Muscle of leg (tissue), 16 donors: ENCODE measurements at places on chromosomes 1 and 21. TPM values are rescaled to one million over a fixed set of nuclear protein-coding genes. Genes with fewer than 3 reads are reported as not detected.

The ZSWIM5 gene
- 0.35 TPM for total RNA-seq

- no peak overlapping the region for H3K4me3 ChIP-seq
- no peak for DNase-seq
- H3K36me3 ChIP-seq: no peaks in the 10 kb centered on the region
Observed at GRCh38 chr1:46948629-46949416, 7.5 kb upstream of the CYP4A11 start.

GRCh38 chr1:51058858-51059257, 43.2 kb upstream of the C1orf185 start:
- DNase-seq: no peak
- H3K4me1 ChIP-seq: no peaks in the 10 kb centered on the region
- H3K27me3 ChIP-seq: no peaks in the 10 kb centered on the region
- H3K27ac ChIP-seq: no peak overlapping the region
- H3K36me3 ChIP-seq: no peaks in the 10 kb centered on the region

DNA sequence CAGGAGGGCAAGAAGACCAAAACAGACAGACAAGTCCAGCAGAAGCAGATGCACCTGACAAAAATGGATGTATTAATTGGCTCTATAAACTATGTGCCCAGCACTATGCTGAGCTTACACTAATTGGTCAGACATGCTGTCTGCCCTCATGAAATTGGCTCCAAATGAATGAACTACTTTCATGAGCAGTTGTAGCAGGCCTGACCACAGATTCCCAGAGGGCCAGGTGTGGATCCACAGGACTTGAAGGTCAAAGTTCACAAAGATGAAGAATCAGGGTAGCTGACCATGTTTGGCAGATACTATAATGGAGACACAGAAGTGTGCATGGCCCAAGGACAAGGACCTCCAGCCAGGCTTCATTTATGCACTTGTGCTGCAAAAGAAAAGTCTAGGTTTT, 14.5 kb downstream of the SLAMF7 start:
- no peaks in the 10 kb centered on the region for H3K4me1 ChIP-seq
- DNase-seq: no peak
- no peaks in the 10 kb centered on the region for H3K36me3 ChIP-seq
- H3K27me3 ChIP-seq: no peaks in the 10 kb centered on the region
- H3K27ac ChIP-seq: no peak overlapping the region

DNA sequence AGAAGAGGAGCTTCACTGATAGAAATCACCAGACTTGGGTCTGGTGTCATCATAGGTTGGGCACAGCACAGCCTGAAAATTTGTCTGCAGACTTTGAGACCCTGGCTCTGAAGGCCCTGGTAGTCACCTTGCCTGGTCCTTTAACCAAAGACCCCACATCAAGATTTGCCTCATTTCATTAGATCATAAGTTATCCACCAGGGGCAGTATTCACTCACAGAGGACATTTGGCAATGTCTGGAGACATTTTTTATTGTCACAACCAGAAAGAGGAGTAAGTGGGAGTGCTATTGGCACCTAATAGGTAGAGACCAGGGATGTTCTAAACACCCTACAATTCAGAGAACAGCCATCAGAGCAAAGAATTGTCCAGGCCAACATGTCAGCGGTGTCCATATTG, 22.1 kb upstream of the PAX7 start:
- peaks cover 5% of the 10 kb centered on the region for H3K4me1 ChIP-seq
- no peak overlapping the region for H3K4me3 ChIP-seq
- peaks cover 14% of the 10 kb centered on the region for H3K27me3 ChIP-seq
- no peaks in the 10 kb centered on the region for H3K36me3 ChIP-seq
- no peak overlapping the region for H3K27ac ChIP-seq
- no peak for DNase-seq

DNA sequence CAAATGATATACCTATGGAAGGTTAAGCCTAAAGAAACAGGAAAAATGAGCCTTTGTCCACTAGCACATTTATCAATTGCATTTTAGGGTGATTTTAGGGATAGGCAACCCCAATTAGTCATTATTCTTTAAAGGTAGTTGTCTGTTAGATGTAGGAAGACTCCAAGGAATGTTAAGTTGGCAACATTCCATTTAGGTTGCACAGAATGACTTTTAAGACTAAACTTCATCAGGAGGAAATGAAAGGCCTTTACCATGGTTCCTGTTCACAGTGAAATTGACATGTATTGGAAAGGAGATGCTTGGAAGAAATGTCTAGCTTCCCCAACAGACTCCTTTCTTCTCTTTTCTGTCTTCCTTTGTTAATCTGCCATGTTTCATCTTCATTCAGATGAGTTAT, 1.6 kb upstream of the APOBEC4 start:
- no peaks in the 10 kb centered on the region for H3K36me3 ChIP-seq
- DNase-seq: no peak
- H3K4me3 ChIP-seq: no peak overlapping the region
- no peak overlapping the region for H3K27ac ChIP-seq

- no peak overlapping the region for H3K4me3 ChIP-seq
Observed at GRCh38 chr21:30714946-30715345, 3.6 kb downstream of the KRTAP21-3 start.

The KIRREL1 gene
- total RNA-seq: 26.2 TPM

- H3K4me1 ChIP-seq: peaks cover 42% of the 10 kb centered on the region
- H3K36me3 ChIP-seq: peaks cover 7% of the 10 kb centered on the region
- peak overlapping the region; percentile 30 for H3K4me3 ChIP-seq
- H3K27ac ChIP-seq: peak overlapping the region; percentile 93
- peak; percentile 98 for DNase-seq
Observed at GRCh38 chr1:39268112-39268581, 63.7 kb downstream of the MACF1 start.

DNA sequence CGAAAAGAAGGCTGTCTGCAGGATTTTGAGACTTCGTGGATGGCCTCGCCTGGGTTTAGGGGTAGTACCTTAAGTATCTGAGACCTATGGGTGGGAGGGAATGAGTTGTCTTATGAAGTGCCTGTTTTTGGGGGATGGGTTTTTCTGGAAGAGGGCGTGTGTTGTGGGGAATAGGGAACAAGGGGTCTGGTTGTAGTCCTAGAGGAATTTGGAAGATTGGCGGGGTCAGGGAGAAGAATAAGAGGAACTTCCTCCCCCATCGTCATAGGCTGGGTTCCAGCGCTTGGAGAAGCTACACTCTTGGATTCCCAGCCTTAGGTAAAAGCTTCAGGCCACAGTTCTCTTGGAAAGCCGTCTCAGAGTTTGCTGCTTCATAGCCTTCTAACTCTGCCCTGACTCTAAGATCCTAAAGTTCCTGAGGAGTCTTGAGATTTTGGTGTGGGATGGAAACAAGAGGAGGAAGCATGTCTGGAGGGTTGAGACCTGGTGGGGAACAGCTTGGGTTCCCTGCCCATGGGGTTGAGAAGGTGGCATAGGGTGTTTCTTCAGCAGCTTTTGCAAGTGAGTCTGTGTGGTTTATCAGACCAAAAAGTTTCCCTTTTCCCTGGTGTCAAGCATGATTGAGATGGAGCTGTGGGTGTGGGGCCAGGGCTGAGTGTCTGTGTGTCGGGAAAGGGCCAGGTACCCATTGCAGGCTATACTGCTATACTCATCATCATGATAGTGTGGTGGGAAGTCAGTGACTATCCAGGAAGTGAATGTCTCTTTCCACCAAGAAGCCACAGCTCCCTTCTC, 1.8 kb downstream of the VANGL2 start:
- peaks cover 3% of the 10 kb centered on the region for H3K36me3 ChIP-seq
- DNase-seq: peak; percentile 57
- no peak overlapping the region for H3K4me3 ChIP-seq
- H3K27me3 ChIP-seq: peaks cover 7% of the 10 kb centered on the region
- peaks cover 41% of the 10 kb centered on the region for H3K4me1 ChIP-seq
- H3K27ac ChIP-seq: no peak overlapping the region

The GNG12 gene
- total RNA-seq: 47.9 TPM

The PLA2G2D gene
- not detected for total RNA-seq

DNA sequence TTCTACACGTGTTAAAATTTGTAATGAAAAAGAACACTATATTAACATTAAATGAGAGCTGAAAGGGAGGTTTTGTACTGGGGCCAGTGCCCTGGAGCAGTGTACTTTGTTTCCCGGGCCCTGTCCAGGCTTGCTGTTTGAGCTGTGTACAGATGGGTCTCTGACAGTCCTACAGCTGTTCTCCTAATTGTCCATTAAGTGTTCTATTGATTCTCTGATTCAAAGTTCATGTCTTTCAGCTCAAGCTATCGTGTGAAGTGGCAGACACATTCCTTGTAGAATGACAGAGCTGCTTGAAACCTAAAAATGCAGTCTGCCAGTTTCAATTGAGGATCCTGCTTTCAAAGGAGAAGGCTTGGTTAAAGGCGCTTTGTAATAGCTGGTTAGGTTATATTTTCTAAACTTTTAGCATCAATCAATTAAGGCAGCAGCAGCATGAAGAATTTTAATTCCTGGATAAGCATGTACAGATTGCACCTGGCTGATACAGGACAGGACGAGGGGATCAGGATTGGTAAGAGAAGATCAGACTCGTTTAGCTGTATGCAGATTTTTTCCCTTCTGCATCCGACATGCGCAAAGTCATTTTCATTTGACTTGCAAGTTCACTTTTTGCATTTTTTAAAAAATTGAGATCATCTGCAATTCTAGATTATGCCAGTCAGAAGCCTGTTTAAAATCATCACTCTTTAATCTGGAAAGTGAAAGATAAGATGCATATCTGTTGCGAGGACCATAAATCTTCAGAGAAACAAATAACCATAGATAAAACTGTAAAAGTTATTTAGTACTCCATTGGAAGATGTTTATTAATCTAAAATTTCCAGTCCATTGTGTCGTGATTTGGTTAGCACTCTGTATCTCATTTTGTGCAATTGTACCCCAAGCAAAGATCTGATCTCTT, 98.5 kb downstream of the ATG4C start:
- no peaks in the 10 kb centered on the region for H3K27me3 ChIP-seq
- no peak overlapping the region for H3K4me3 ChIP-seq
- H3K27ac ChIP-seq: no peak overlapping the region
- no peaks in the 10 kb centered on the region for H3K4me1 ChIP-seq

The SLC9A1 gene
- total RNA-seq: 3.1 TPM

GRCh38 chr1:236833575-236833974, 38.5 kb downstream of the MTR start:
- H3K27me3 ChIP-seq: no peaks in the 10 kb centered on the region
- no peak overlapping the region for H3K27ac ChIP-seq
- H3K4me3 ChIP-seq: no peak overlapping the region
- H3K36me3 ChIP-seq: peaks cover 44% of the 10 kb centered on the region

- DNase-seq: peak; percentile 10
- H3K4me3 ChIP-seq: no peak overlapping the region
- H3K36me3 ChIP-seq: no peaks in the 10 kb centered on the region
- H3K27ac ChIP-seq: no peak overlapping the region
Observed at GRCh38 chr1:240946926-240947325, 335.0 kb upstream of the GREM2 start.

DNA sequence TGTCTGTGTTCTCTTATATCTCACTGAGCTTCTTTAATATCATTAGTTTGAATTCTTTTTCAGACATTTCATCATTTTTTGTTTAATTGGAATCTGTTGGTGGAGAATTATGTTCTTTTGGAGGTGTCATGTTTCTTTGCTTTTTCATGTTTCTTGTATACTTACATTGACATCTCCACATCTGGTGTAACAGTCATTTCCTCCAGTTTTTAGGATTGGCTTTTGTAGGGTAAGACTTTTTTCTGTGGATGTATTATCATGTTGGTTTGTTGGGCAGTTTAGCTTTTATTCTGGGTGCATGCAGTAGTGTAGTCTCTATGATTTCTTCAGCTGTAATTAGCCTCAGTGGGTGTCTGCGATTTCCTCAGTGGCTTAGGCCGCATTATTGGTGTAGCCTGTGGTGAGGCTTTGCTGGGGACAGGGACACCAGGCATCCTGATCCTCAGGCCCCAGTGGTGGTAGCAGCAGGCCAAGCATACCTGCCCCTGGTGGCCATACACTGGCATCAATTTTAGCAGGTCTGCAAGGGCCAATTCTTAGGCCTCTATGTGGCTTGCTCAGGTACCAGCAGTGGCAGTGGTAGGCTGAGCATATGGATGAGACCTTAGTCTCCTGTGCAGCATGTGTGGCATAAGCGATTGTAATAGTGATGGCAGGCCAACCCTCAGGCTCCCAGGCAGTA, 77.6 kb upstream of the SAMD13 start:
- H3K27me3 ChIP-seq: no peaks in the 10 kb centered on the region
- H3K36me3 ChIP-seq: no peaks in the 10 kb centered on the region
- DNase-seq: no peak
- no peak overlapping the region for H3K4me3 ChIP-seq
- H3K4me1 ChIP-seq: no peaks in the 10 kb centered on the region
- no peak overlapping the region for H3K27ac ChIP-seq

- H3K27me3 ChIP-seq: no peaks in the 10 kb centered on the region
- no peak overlapping the region for H3K4me3 ChIP-seq
Observed at GRCh38 chr1:82775406-82776000, 974.8 kb downstream of the ADGRL2 start.

The RIMS3 gene
- 0.49 TPM for total RNA-seq

DNA sequence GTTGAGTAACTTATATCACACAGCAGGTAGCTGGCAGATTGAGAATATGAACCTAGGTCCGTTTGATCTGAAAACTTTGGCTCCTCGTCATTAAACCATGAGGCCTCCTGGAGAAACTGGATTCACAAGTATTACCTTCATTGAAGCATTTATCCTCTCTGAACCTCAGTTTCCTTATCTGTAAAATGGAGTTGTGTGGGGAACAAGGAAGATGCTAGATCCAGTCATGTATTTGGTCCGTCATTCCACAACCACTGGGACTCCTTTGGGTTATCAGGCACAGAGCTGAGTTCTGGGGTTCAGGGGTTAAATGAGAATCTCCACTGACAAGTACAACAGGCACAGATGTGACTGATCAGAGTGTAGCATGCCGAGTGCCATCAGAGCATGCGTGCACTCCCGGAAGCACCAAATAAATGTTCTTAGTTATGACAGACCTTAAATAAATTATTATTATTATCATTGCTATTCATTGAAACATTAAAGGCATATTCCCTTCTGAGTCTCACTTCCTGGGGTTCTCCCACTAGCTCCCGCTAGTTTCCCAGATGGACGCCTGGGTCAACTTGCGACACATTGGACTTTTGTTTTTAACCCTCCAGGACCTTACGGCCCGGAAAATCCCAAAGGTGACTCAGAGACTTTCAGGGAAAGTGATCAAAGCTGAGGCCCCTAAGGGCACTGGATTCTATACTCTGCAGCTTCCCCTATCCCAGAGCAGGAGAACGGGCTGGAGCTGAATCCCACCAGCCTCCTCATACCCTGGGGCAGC, 130.6 kb downstream of the PLPP3 start:
- H3K4me1 ChIP-seq: peaks cover 27% of the 10 kb centered on the region
- H3K36me3 ChIP-seq: no peaks in the 10 kb centered on the region
- DNase-seq: no peak
- no peaks in the 10 kb centered on the region for H3K27me3 ChIP-seq

The CD2 gene
- total RNA-seq: 0.22 TPM

The SPATA45 gene
- total RNA-seq: 0.44 TPM

GRCh38 chr21:42227909-42228708, 9.2 kb downstream of the ABCG1 start:
- no peak overlapping the region for H3K4me3 ChIP-seq
- H3K27me3 ChIP-seq: peaks cover 4% of the 10 kb centered on the region
- peaks cover 40% of the 10 kb centered on the region for H3K4me1 ChIP-seq
- peaks cover 5% of the 10 kb centered on the region for H3K36me3 ChIP-seq

The NMNAT2 gene
- 0.49 TPM for total RNA-seq

DNA sequence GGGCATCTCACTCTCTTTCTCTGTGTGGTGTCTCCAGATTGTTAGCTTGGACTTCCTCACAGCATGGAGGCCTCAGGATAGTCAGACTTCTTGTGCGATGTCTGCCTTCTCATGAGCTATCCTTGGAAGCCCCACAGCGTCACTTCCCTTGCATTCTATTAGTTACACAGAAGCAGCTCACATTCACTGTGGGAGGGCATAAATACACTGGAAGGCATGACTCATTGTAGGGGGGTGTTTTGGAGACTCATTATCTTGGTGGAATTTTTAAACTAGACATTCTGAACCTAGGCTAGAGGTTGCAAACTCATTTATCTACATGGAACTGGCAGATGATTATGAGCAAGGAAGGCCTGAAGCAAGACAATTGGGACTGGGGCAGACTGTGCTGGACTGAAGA, 21.4 kb upstream of the FASLG start:
- no peaks in the 10 kb centered on the region for H3K27me3 ChIP-seq
- no peaks in the 10 kb centered on the region for H3K4me1 ChIP-seq
- no peak for DNase-seq
- H3K4me3 ChIP-seq: no peak overlapping the region
